Activated CD4-positive, alpha-beta memory T cell treated with anti-CD3 and anti-CD28 coated beads, Interleukin-2, amount 10 ng/mL, durations not matched to agents 7 days and 5 days (primary cell): ENCODE measurements at places on chromosomes 5 and 9.

GRCh38 chr9:129307227-129307970, 129.3 kb upstream of the IER5L start:
- DNase-seq, result peak; percentile 13
- H3K4me1 ChIP-seq, result no peaks in the 10 kb centered on the region
- no peak overlapping the region for H3K4me3 ChIP-seq

- no peak for DNase-seq
- no peak overlapping the region for H3K4me3 ChIP-seq
- no peaks in the 10 kb centered on the region for H3K4me1 ChIP-seq
- no peak overlapping the region for H3K27ac ChIP-seq
- H3K36me3 ChIP-seq, result no peaks in the 10 kb centered on the region
These were observed 36.5 kb upstream of the CD180 start for GRCh38 chr5:67233075-67233474.

GRCh38 chr5:2524620-2525019, 226.9 kb downstream of the IRX2 start:
- no peak for DNase-seq
- H3K4me1 ChIP-seq, result no peaks in the 10 kb centered on the region
- H3K27me3 ChIP-seq, result no peaks in the 10 kb centered on the region
- no peak overlapping the region for H3K27ac ChIP-seq
- H3K36me3 ChIP-seq, result peaks cover 3% of the 10 kb centered on the region

DNA sequence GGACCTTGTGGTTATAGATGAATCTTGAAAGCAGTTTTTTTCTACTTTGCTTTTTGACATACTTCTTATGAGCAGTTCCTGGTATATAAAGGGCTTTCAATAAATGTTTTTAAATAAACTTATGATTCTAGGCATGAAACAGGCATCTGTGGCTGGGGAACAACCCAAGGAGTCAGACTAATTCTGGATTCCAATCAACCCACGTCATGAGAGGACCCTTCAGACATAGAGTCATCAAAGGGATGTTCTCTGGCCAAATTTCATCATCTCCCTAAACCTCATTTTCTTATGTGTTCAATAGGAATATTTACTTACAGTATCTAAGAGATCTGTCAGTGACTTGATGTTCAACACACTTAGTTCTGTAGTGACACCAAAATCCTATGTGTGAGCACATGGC, 243.8 kb upstream of the ZNF462 start:
- H3K4me3 ChIP-seq, result no peak overlapping the region
- H3K4me1 ChIP-seq, result no peaks in the 10 kb centered on the region
- no peak for DNase-seq
- H3K27me3 ChIP-seq, result no peaks in the 10 kb centered on the region

DNA sequence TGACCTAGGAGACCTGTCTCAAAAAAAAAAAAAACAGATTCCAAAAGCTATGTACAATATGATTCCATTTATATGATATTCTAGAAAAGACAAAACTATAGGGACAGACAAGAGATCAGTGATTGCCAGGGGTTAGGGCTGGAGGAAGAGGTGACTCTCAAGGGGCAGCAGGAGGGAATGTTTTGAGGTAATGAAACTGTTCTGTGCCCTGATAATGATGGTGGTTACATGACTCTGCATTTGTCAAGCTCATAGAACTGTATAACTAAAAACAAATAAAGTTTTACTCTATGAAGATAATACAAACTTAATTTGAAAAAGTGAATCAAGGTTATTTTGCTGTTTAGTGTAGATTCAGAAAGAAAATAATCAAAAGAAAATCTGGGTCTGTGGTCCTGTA, 125.3 kb upstream of the IQGAP2 start:
- H3K27ac ChIP-seq, result no peak overlapping the region
- H3K4me1 ChIP-seq, result no peaks in the 10 kb centered on the region
- no peaks in the 10 kb centered on the region for H3K27me3 ChIP-seq

GRCh38 chr9:69603656-69604055, 68.5 kb downstream of the APBA1 start:
- H3K4me1 ChIP-seq, result no peaks in the 10 kb centered on the region
- DNase-seq, result no peak
- H3K4me3 ChIP-seq, result no peak overlapping the region
- H3K27me3 ChIP-seq, result peaks cover 1% of the 10 kb centered on the region
- no peaks in the 10 kb centered on the region for H3K36me3 ChIP-seq

- H3K4me3 ChIP-seq, result no peak overlapping the region
- no peak overlapping the region for H3K27ac ChIP-seq
- peaks cover 29% of the 10 kb centered on the region for H3K36me3 ChIP-seq
- H3K4me1 ChIP-seq, result peaks cover 45% of the 10 kb centered on the region
- H3K27me3 ChIP-seq, result no peaks in the 10 kb centered on the region
- DNase-seq, result no peak
These were observed 77.0 kb downstream of the ZCCHC7 start for GRCh38 chr9:37197158-37198038.

GRCh38 chr5:74361406-74362358, 278.8 kb downstream of the ENC1 start:
- H3K4me3 ChIP-seq, result no peak overlapping the region
- no peaks in the 10 kb centered on the region for H3K27me3 ChIP-seq
- no peak for DNase-seq
- H3K4me1 ChIP-seq, result no peaks in the 10 kb centered on the region

GRCh38 chr5:134000696-134001453, 3.9 kb downstream of the VDAC1 start:
- no peaks in the 10 kb centered on the region for H3K27me3 ChIP-seq
- H3K4me3 ChIP-seq, result no peak overlapping the region
- H3K27ac ChIP-seq, result no peak overlapping the region
- H3K4me1 ChIP-seq, result peaks cover 57% of the 10 kb centered on the region
- DNase-seq, result no peak
- H3K36me3 ChIP-seq, result peaks cover 18% of the 10 kb centered on the region

DNA sequence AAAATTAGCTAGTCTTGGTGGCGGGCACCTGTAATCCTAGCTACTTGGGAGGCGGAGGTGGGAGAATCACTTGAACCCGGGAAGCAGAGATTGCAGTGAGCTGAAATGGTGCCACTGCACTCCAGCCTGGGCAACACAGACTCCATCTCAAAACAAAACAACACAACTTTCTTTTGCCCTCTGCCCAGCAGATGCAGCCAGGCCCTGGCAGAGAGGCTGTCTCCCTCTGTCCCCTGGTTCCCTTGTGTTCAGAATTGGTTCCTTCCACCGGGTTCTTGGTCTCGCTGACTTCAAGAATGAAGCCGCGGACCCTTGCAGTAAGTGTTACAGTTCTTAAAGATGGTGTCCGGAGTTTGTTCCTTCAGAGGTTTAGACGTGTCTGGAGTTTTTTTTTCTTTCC, 30.2 kb upstream of the CEP72 start:
- H3K4me3 ChIP-seq, result no peak overlapping the region
- H3K27ac ChIP-seq, result no peak overlapping the region

DNA sequence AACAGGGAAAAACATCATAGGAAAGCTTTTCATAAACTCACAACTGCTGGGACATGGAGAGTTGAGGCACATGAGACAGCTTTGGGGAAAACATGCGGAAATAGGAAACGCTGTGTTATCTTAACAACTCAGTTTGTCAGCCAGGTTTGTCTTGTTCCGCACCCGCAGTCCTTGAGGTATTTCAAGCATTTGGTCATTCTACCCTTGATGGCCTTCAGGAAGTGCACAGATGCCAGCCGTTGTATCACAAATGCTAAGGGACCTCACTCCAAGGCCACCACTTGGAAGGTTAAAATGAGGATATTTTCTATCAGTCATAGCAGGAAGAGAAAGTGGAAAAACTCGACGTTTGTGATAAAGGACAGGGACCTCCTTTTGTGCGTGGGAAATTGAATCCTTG, 83.8 kb downstream of the TRIO start:
- no peak overlapping the region for H3K4me3 ChIP-seq
- peaks cover 13% of the 10 kb centered on the region for H3K4me1 ChIP-seq
- no peak for DNase-seq
- H3K36me3 ChIP-seq, result no peaks in the 10 kb centered on the region

DNA sequence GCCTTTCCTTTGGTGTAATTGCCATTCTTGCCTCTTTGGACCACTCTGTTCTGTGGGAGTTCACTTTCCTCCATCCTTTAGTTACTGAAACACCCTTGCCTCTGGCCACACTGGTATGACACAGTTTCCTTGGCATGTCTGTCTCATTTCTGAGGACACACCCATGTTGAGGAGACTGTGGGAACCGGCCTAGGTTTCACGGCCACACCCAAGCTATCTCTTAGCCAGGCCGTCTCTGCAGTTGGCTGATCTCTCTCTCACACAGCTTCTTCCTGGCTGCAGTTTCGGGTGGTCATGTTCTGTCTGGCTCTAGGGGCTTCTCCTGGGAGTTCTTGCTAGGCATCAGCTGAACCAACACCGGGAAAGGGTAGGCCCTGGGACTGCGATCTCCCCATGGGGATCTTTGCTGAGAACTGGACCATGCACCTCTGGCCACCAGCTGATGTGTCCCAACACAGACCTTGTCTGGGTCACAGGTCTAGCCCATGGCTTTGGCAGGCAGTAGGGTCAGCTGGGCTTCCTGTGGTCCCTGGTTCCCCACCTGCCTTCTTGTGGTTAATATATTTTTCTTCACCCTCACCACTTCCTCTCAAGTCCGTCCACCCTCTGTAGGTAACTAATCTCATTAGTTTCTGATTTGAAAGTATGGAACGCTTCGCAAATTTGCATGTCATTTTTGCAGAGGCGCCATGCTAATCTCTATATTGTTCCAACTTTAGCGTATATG, 24.9 kb downstream of the ARHGEF37 start:
- no peaks in the 10 kb centered on the region for H3K36me3 ChIP-seq
- no peaks in the 10 kb centered on the region for H3K27me3 ChIP-seq
- H3K4me1 ChIP-seq, result peaks cover 26% of the 10 kb centered on the region
- DNase-seq, result peak; percentile 61
